Body of pancreas (tissue), 4 donors: ENCODE measurements at places on chromosomes 3 and 15. TPM values are rescaled to one million over a fixed set of nuclear protein-coding genes. Genes with fewer than 3 reads are reported as not detected.

GRCh38 chr15:62469478-62469873 lies 304.4 kb upstream of the C2CD4B start:
- no peak for DNase-seq

Gene ADAMTS7
- total RNA-seq, result 2.1 TPM

Gene TRIM69
- total RNA-seq, result 2.6 TPM

Gene AQP9
- 0.26 TPM for total RNA-seq

- no peak for DNase-seq
These were observed 29.5 kb downstream of the CD80 start for GRCh38 chr3:119529883-119530282.

GRCh38 chr3:194988495-194989165 lies 282.3 kb downstream of the XXYLT1 start:
- no peak for DNase-seq

Gene ALDH1A2
- total RNA-seq, result 1.6 TPM

Gene WDR53
- total RNA-seq, result 0.66 TPM

Gene KLHL25
- total RNA-seq, result 7.6 TPM

DNA sequence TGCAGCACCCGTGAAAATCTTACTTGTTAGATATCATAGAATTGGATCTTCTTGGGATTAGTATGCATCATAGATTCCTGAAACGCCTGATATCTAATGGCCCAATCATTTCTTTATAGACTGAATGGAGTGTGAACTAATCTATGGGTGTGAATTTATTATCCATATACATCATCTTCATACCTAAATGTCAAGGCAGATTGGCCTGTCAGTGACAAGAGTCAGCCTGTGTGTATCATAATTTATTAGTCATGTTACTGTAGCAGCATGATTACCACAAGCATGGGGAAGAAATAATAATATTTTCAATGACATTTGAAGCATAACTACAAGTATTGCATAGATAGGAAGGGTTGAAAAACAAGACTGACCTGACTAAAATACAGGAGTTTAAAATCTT lies 235.8 kb downstream of the RAP2B start:
- DNase-seq, result no peak

DNA sequence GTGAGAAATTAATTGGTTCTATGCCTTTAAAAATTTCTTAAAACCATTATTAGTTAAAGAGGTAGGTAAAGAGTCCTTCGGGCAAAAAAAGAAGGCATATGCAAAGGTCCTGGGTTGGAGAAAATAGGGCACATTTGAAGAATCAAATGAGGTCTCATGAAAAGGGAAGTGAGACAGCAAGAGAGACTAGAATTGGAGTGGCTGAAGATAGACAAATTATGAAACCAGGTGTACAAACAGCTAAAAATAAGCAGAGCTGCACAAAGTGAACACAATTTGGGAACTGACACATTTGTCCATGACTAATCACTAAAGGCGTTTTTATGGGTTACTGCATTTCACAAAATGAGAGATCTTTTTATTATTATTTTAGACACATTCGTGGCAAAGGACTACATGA lies 581.2 kb downstream of the PYDC2 start:
- no peak for DNase-seq

- no peak for DNase-seq
These were observed 196.0 kb downstream of the LRTM1 start for GRCh38 chr3:54731732-54732445.

- no peak for DNase-seq
These were observed 559 bp downstream of the SENP5 start for GRCh38 chr3:196868297-196868661.

DNA sequence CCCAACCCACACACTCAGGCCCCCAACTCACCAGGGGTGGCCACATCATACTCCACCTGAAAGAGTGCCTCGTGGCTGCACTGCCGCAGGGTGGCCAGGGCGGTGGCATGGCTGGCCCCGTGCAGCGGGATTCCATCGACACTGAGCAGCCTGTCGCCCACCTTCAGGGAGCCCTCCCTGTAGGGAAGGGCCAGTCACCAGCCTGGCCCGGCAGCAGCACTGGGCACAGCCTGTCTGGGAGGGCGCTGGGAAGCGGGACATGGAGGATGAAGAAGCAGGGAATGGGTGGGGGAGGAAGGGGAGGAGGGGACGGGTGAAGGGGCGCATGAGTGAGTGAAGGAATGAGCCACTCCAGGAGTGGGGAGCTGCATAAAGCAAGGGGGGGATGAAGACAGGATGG lies 18.5 kb downstream of the GRIP2 start:
- DNase-seq, result no peak

Gene ANKUB1
- total RNA-seq, result not detected

Gene ST8SIA2
- not detected for total RNA-seq

DNA sequence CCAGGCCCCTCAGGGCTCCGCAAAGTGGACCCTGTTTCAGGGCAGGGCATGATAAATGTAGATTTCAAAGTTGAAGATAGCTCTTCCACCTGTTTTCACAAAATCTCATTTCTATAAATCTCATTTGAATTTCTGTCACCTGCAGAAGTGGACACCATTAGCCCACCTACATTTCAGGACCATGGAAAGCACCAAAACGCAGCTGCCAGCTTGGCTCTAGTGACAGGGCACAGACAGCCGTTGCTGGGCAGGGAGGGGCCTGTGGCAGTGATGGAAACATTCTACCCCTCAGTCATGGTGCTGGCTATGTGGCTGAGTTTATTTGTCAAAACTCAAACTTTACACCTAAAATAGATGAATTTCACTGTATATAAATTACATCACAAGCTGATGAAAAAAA lies 40.4 kb downstream of the PRR23E start:
- no peak for DNase-seq

DNA sequence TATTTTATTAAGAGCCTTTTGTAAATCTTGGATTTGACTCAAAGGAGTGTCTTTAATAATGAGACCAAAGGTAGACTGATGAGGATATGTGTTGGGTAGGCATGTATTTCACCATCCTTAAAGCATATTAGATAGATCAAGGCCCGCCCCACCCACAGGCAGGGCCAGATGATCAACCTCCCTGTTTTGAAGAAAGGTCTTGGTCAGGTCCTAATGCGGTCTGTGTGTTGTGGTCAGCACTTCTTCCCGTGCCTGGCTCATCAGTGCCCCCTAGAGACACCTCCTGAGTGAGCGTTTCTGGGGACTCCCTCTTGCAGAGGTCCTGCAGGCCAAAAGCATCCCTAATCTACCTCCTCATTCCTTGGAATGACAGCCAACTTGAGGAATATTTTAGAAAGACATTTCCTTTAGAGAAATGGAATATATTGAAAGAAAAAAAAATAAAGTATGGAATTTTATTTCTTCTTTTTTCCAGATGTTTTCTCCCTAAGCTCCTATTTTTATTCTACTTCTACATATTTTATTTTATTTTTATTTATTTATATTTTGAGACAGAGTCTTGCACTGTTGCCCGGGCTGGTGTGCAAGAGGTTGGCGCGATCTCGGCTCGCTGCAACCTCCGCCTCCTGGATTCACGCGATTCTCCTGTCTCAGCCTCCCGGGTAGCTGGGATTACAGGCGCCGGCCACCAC lies 6.0 kb downstream of the TM4SF4 start:
- peak; percentile 88 for DNase-seq

DNA sequence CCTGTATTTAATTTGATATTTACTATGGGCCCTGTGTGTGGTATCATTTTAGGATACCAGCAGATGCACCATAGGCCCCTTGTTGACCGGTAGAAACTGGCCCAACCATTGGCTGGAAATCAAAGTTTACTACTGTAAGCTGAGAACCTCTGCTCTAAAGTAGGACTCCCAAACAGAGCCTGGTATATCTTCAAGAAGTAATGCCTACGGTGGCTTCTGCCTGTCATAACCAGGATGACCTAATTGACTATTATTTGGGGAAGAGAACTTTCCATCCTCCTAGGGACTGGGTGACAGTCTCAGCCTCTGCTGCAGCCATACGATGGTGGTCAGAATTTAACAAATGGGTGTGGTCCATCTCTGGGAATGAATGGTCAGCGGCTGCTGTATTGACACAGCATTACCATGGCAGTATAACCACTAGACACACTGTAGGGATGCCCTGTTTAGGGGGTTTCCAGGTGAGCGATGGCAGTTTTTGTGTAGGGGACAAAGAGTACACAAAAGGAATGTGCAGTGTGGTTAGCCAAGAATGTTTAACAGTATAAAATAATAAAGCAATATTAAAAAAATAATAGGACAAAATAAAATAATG lies 37.3 kb downstream of the RARB start:
- no peak for DNase-seq

GRCh38 chr3:64188810-64189560 lies 36.3 kb downstream of the PRICKLE2 start:
- no peak for DNase-seq

GRCh38 chr3:62955126-62955525 lies 79.9 kb upstream of the CADPS start:
- no peak for DNase-seq

Gene PARP6
- 48.3 TPM for total RNA-seq

DNA sequence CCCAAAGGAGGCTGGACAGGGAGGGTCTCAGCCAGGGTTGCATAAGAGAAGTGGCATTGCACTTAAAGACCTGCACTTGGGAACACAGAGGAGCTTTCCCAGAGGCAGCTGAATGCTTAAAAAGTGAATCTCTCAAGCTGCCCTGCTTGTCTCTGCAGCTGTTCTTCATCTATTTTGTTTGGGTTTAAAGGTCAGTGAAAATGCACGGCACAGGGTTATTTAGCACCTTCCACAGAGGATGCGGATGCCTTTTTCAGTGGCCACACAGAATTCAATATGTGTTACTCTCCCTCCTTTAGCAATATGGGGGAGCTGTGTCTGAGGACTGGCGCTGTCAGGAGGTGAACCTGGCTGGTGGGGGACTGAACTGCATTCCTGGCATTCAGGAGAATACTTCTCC lies 22.7 kb upstream of the CTNNB1 start:
- no peak for DNase-seq

GRCh38 chr3:8579096-8579495 lies 65.5 kb downstream of the SSUH2 start:
- no peak for DNase-seq

Gene LMAN1L
- total RNA-seq, result not detected

DNA sequence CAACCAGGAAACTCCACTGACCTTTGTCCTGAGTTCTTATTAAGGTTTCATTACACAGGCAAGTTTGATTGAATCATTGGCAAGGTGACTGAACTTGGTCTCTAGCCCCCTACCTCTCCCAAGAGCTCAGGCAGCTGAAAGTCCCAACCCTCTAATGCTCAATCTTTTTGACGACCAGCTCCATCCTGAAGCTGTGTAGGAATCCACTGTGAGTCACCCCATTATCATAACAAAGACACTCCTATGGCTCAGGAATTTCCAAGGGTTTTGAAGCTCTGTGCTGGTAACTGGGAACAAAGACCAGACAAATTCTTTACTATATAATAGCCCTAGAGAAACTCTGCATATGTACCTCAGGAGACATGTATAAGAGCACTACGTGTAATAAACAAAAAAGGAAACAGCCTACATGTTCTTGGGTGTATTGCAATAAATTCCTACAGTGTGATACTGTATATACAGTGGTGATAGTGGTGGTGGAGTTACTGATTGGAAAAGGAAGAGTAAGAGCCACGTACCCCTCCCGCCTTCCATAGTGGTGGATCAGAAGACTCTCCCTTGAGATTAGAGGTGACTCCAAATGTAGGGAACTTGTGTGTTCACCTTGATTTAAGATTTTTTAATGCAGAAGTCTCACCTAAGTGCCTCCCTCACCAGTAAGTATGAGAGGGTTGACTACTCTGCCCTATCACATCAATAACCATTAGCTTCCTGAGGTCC lies 116.6 kb downstream of the ST8SIA2 start:
- no peak for DNase-seq

Gene TIPARP
- total RNA-seq, result 12.5 TPM

- DNase-seq, result peak; percentile 19
These were observed 22.7 kb upstream of the DOCK3 start for GRCh38 chr3:50651920-50652529.

GRCh38 chr3:197820550-197821335 lies 29.7 kb downstream of the LRCH3 start:
- DNase-seq, result no peak

Gene FBLN2
- total RNA-seq, result 18.9 TPM

DNA sequence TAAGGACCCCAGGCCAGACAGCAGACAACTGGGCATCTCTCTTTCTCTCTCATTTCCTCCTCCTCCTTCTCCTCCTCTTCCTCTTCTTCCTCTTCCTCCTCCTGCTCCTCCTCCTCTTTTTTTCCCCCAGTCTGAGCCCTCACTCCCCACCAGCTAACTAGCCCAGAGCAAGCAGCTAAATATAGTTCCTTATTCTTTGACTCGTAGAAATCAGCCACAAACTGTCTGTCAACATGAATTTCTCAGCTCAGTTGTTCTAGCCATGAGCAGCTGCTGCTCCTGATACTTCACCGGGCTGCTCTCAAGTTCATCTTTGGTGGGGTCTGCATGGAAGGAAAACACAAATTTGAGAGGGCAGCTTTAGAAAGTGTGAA lies 19.2 kb upstream of the LOXL1 start:
- DNase-seq, result no peak

Gene P2RY12
- total RNA-seq, result 0.78 TPM

GRCh38 chr3:52298149-52299098 lies 10.8 kb downstream of the GLYCTK start:
- DNase-seq, result peak; percentile 43

Gene IFT80
- total RNA-seq, result 15.5 TPM

Gene TGM4
- total RNA-seq, result not detected

DNA sequence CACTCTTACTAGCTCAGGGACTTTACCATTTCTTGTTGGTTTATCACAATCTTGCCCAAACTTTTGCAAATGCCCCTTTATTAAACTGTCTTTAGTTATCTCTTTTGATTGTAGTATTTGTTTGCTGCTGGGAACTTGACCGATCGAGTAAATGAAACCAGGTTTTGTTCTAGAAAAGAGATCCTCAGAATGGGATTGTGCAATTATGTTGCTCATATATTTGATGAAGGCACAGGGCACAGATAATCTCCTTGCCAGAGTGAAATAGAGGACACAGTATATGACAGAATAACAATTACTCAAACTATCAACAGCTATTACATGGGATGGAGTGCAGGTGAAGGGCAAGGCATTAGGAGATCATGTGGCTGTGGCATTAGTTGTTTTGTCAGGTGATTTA lies 216.6 kb upstream of the RASGRP1 start:
- no peak for DNase-seq

Gene SUSD5
- not detected for total RNA-seq

DNA sequence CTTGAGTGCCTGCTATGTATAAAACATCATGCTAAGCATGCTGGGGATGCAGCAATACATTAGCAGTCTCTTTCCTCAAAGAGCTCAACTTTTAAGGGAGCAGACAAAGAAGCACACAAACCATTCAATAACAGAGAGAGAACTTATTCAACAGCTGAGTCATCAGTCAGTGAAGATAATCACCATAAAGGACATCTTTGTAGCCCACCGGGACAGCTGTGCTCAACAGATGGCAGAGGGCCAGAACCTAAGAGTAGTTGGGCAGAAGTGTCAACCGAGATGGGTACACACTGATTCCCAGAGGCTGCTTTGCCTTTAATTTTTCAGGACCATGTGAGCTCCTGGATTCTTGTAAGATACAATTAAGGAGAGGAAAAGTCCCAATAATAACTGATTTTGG lies 4.2 kb upstream of the RAB8B start:
- DNase-seq, result no peak

GRCh38 chr3:42533161-42533897 lies 30.9 kb downstream of the VIPR1 start:
- no peak for DNase-seq

Gene GOLGA6A
- not detected for total RNA-seq
